DMS 273 treated with DMSO at 0.1 percent for 48 hours (cell line): ENCODE measurements at places on chromosomes 3 and 15.

GRCh38 chr3:138063416-138063815 lies 52.0 kb downstream of the DZIP1L start:
- no peak for DNase-seq

- no peak for DNase-seq
Observed at GRCh38 chr15:29968099-29968894, 114.5 kb upstream of the GOLGA8J start.

DNA sequence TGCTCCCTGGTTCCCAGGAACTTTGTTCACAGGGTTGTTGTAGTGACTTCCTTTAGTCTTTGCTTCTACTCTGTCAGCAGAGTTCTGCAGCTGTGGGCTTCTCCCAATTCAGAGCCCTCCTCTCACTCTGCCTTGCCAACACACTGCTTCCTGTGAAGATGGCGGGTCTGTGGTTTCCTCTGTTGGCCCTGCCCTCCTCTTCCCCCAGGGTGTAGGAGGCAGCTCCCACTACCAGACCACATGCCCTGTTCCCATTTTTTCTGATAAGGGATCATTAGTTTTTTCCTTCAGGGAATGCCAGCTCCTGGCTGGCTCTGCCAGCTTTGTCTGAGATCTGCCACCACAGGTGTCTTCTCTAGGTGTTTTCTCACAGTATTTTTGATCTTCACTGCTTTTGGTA lies 12.7 kb downstream of the SPSB4 start:
- DNase-seq, result no peak

GRCh38 chr15:75025107-75025506 lies 1.7 kb downstream of the PPCDC start:
- no peak for DNase-seq

- DNase-seq, result no peak
Observed at GRCh38 chr3:26625187-26625586, 2.6 kb downstream of the LRRC3B start.

DNA sequence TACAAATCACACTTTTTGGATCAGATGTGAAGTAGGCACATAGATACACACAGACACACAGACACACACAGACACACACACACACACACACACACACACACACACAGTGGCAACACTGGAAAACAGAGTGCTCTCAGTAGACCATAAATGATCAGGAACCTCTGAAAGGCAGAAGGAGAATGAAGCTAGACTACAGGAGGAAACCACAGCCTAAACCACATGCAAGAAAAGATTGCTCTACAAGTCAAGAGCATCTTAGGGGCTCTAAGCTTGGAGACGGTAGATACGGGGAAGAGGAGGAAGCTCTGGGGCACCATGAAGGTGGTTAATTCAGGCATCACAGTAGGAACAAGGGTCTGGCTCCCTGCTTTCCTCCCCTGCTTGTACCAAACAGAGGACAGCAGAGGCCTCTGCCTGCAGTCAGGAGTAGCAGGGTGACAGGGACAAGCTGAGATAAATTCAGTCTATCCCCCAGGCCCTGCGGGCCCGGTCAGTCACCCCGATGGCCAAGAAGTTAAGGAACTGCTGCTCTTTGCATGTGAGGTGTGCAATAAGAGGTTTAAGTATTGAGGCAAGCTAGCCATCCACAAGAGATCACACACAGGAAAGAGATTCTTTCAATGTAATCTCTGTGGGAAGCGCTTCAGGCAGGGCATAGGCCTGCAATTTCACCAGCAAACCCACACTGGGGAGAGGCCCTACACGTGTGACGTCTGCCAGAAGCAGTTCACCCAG lies 23.5 kb upstream of the ARPIN start:
- DNase-seq, result no peak
